ENCODE measurements at places on chromosomes 1 and 21.
A peak's percentile ranks its signal among the peaks of the same experiment; 100 is the strongest.

- DNase-seq: no peak
Observed at GRCh38 chr1:27372808-27373690, 1.6 kb downstream of the FCN3 start.

DNA sequence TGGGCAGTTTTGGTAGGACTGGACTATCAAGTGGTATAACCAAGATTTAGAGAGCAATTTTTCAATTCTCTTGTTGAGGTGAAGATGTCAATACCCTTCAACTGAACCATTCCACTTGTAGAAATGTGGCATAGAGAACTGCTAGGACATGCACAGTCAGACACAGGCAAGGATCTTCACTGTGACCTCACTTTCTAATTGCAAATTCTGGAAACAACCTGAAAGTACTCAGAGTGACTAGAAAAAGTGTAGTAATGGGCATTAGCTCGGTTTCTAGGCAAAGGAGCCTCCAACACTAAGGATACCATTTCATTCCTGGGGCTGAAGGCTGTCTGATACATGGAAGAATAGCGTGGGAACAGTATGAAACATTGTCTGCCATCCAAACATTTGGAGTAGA lies 433.0 kb upstream of the RUNX1 start:
- no peak for DNase-seq

- no peak for DNase-seq
Observed at GRCh38 chr1:68199603-68200002, 32.7 kb downstream of the WLS start.

GRCh38 chr1:31396633-31397351 lies 16.2 kb upstream of the SERINC2 start:
- no peak for DNase-seq

GRCh38 chr1:65362545-65362944 lies 53.2 kb downstream of the DNAJC6 start:
- no peak for DNase-seq

- DNase-seq: peak; percentile 52
Observed at GRCh38 chr1:155062702-155063411, 683 bp upstream of the EFNA4 start.

DNA sequence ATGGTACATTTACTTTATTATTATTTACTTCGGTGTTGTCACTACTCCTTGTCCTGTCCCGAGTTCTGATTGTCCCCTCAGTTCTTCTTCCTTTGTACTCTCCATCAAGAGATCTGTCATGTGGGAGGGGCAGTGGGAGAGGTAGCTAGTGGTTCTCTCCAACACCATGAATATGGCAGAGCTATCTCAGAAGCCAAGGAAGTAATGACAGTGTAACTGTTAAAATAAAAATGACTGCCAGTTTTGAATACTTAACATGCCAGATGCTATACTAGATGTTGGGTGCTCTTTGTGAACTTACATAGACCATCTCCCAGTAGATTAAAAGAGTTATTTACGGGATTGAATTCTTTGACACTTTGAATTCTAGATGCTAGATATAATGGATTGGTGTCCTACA lies 28.6 kb downstream of the IVNS1ABP start:
- no peak for DNase-seq

GRCh38 chr1:223745731-223746130 lies 33.4 kb downstream of the CAPN2 start:
- DNase-seq: no peak

Data from stimulated activated CD4-positive, alpha-beta T cell treated with anti-CD3 and anti-CD28 coated beads, Interleukin-12 subunit alpha, Interleukin-12 subunit beta, amount 100 ng/mL, for 24 hours (primary cell).